Thoracic aorta (tissue), 2 donors: ENCODE measurements at places on chromosomes 5 and 9.

DNA sequence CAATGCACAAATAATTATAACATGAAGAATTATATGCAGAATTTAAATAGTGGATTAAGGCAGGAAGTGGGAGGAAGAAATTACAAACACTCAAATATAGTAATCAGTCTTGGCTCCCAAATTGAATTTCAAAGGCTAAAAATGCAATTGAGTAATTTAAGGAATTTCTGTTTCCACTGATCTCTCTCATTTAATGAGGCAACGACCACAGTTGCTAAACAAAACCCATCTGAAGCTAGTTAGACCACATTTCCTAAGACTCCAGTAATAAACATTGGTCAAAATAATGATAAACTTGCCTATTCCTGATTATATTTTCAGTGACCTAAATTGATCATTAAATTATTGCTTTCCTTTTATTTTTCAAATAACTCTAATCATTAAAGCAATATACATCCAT, 174.3 kb upstream of the GRIN3A start:
- DNase-seq = no peak

DNA sequence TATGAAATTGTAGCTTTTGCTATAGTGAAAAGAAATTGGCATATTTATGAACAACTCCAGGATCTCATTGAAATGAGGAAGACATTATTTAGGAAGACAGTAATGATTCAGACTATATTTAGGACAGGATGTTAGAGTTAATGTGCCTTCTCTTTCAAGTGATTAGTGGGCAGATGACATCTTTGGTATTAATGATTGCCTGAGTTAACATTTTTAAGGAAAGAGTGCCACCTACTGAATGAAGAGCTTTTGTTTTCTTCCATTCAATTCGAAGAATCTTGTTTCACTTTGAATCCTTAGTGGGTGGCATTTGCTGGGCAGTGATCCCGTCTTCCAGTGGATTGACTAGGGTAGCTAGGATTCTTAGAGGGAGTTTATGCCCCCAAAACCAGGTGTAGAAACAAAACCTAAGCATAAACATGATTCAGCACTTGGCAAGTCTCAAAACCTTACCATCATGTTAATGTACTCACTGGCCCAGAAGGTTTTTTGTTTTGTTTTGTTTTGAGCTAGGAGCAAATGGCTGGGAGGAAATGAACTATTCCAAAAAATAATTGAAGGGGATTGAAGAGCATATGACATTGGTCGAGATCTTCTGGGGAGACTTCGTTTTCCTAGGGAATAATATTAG, 23.2 kb downstream of the MAP3K1 start:
- no peak for DNase-seq

GRCh38 chr5:156920042-156920860, 42.8 kb downstream of the TIMD4 start:
- no peak for DNase-seq

GRCh38 chr9:133737774-133738639, at the start of gene SARDH:
Gene SARDH (minus strand): TSS chr9:133738352. CDS start chr9:133734173, 4,179 bp downstream.
- DNase-seq = no peak

- DNase-seq = no peak
Measured at GRCh38 chr5:127556609-127557334, 39.3 kb downstream of the PRRC1 start.

- DNase-seq = no peak
Measured at GRCh38 chr5:142549834-142550233, 136.1 kb downstream of the FGF1 start.

DNA sequence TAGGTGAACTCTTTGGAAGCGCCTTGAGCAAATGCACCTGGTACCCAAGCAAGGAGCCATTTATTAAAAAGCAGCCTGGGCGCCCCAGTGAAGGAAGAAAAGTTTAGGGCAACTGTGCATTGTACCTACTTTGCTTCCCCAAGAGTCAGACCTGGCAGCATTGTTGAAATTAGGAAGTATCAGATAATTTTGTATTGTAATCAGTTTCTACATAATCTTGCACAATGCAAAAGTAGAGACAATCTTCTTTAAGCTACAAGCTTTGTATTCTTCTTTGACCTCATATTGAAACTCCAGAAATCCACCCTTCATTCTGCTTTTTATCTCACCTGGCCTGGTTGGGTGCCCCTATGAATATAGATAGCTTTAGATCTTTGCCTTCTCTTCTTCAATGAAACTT, 490.8 kb downstream of the RASEF start:
- DNase-seq = no peak

DNA sequence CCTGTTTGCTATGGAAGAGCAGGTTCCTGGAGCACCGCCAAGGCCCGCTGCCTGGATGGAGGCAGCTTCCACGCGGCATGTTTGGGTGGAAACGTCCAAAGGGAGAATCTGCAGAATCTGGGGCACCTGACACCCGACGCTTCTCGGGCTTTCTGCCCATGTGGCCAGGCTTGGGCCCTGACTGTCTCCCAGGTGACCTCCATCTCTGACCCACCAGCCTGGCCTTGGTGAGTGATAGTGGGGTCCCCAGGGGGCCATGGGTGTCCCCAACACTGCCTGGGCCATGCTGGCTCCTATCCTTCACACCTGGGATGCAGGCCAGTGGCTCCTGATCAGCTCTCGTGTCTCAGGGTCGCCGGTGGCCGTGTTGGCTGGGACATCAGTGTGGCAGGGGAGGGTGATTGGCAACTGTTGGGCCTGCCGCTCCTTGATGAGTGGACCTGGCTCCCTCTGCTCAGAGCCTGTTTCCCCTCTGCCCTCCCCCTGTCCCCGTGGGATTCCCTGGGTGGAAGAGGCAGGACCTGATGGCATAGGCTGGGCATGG, 34.0 kb downstream of the GLT6D1 start:
- DNase-seq = no peak

GRCh38 chr5:30385754-30386153, 807.7 kb upstream of the CDH6 start:
- no peak for DNase-seq

- no peak for DNase-seq
Measured at GRCh38 chr5:103166706-103167105, 46.6 kb downstream of the PPIP5K2 start.

DNA sequence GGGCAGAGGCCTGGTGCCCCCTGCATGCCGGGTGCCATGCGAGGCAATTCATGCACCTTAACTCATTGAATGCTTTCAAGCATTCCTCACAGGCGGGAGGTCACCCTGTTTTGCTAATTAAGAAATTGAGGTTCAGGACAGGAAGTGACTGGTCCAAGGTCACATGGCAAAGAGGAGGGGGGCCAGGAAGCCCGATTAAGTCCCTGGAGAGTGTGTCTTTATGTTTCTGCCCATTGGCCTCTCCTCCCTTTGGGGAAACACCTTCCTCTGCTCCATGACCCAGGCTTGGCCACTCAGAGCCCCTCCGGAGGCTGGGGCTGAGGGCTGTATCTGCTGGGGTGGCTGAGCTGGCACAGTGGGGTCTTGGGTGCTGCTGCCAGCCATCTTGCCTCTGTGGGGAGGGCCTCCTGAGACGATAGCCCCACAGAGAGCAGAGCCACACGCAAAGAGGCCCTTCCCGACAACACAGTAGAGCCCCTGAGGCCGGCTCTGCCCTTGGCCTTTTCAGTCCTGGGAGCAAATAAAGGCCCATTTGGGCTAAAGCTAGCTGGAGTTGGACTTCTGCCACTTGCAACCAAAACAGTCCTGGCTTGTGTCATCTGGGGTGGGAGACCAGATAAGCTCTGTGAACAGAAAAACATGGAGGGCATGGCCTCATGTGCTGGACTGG, 90.8 kb upstream of the NEURL1B start:
- DNase-seq = no peak

DNA sequence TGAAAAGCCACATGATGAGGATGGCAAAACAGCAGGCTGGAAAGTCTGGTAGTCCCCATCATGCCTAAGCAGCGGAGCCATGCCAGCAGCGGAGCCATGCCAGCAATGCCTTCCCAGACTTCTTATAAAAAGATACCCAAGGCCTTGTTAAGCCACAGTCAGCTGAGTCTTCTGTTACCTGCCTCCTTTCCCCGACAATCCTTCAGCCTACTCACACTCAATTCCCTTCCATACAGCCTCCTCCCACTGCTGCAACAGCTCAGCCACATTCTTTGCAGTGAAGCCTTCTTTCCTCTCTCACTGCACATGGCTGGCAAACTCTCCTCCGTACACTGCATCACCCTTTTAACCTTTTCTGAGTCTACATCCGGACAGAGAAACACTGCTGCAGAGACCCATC, 114.9 kb downstream of the AUH start:
- no peak for DNase-seq

- no peak for DNase-seq
Measured at GRCh38 chr5:161064297-161064696, 212.3 kb upstream of the ATP10B start.

DNA sequence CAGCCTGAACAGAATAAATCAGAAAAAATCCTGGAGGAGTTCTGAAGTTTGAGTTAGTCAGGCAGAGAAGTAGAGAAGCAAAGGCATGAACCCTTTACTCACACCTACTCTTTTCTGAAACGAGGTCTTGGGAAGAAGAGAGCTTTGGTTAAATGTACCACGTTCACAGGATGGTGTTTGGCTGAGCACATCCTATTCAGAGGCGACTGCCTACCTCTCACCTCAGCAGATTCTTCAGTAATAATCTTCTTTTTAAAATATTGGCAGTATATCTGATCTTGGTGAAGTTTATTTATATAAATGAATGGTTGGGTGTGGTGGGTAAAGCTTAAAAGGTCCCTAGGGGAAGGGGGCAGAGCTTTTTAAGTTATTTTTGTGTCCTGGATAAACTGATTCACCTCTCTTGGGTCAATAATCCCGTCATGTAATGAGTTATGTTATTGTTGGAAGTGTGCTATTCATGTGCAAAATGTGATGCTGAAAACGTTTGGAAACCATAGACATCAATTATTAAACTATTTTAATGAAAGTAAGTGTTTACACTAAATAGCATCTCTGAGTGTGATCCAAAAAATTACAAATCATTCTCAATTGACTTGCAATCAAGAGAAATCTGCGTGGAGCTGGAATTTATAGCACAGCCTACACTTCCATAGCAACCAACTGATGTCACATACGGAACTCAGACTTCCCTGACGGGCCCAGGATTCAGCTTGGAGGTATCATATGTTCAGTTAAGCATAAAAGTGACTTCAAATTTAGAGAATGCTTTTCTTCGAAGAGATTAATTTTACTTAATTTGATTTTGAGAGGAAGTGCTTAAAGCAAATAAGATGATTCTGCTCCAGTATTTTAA, 94.3 kb upstream of the EQTN start:
- DNase-seq = no peak

GRCh38 chr5:40441733-40442132, 238.0 kb upstream of the PTGER4 start:
- no peak for DNase-seq

GRCh38 chr9:120433701-120434100, 146.3 kb downstream of the CDK5RAP2 start:
- DNase-seq = no peak

GRCh38 chr5:104178829-104179456, 616.4 kb upstream of the NUDT12 start:
- DNase-seq = no peak

DNA sequence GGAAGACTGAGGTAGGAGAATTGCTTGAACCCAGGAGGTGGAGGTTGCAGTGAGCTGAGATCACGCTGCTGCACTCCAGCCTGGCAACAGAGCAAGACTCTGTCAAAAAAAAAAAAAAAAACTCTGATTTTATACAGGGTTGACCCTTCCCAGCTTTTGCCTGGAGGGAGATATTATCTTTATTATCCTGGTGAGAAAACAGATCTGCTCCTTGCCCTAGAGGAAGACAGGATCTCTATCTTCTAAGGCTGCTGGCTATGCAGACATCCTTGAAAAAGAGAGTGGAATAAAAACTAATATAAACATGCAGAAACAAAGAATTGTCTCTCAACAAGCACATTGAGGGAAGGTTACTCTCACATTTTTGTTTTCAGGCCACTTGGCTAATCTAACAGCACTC, 1503.4 kb upstream of the WWC1 start:
- no peak for DNase-seq

- DNase-seq = no peak
Measured at GRCh38 chr9:95065224-95065623, 252.3 kb downstream of the FANCC start.

DNA sequence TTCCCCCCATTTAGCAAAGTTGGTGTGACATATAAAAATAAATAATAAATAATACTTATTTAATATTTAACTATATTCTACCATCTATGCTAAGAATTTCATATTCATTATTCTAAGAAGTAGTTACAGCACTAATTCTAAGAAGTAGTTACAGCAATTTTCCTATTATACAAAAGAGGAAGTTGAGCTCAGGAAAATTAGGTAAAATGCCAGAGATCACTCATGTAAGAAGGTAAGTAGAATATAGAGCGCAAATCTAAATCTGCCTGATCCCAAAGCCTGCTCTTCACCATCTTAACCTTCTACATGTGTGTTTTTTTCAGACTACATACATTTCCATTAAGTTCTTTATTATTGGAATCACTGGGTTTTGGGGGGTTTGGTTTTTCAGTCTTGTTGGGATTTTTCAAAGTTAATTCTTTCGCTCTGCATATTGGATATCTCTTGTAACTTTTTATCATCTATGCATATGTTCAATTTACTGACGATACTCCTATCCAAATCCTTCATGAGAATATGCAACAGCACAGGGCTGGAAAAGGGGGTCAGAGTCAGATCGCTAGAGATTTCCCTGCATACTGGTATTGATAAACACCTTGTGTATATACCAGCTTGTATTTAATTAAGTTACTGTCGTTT, 852.1 kb downstream of the MAT2B start:
- DNase-seq = no peak

DNA sequence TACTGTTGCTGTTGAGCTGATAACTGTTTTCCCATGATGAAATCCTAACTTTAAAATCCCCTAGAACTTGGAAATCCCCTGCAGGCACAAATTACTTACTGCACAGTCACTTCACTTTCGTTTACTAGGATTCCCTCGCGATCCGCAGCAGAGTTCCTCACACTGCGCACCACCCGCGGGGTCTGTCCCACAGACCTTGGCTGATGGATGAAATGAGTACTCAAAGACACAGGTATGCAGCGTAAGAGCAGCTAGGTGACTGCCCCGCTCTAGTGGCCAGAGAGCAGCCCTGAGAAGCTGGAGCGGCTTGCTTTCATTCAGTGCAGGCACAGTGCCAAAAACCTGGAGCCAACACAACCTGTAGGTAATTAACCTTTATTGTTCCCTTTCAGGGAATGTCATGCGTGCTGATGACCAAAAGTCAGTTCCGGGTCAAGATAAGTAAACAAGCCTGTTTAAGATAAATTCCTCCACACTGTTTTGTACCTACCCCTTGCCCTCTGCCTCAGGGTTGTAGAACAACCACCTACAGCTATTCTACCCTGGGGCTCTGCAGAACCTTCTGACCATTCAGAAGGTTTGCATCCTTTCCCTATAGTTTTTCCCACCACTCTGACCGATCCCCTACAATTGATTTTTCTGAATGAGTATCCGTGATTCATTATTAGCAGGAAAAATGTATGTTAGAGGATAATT, 191.2 kb downstream of the CDH9 start:
- DNase-seq = no peak

DNA sequence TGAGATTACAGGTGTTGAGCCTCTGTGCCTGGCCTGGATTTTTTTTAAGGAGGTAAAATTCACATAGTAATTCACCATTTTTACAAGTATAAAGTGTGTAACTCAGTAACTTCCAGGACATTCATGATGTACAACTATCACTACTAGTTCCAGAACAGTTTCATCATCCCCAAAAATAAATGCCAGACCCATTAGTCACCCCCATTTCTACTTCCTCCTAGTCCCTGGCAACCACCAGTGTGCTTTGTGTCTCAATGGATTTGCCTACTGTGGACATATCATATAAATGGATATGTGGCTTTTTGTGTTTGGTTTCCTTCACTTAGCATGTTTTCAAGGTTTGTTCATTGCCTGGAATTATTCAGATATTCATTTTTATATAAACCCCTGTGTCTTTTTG, 72.5 kb upstream of the PANK3 start:
- no peak for DNase-seq

- no peak for DNase-seq
Measured at GRCh38 chr5:150234576-150235499, 45.0 kb downstream of the SLC6A7 start.
